D721Med (cell line): ENCODE measurements at places on chromosomes 4 and X.

GRCh38 chr4:7984286-7984925, 44.7 kb upstream of the AFAP1 start:
- no peak for DNase-seq

DNA sequence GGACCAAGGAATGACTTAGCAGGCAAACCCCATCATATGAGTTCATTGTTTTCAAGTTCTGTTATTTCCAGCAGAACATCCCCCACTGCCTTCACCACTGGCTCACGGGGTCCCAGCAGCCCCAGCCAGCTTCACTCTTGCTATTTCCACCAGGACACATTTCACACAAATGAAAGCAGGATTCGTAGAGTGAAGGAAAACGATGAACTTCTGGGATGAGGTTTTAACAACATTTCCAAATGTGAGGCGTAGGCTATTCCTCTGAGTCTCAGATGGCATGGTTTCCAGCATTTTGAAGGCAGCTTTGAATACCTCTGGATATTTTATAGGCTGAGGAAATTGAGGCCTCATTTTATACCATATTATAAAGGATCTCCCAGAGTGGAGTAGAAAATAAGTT, 32.9 kb upstream of the EGFL6 start:
- DNase-seq: no peak

DNA sequence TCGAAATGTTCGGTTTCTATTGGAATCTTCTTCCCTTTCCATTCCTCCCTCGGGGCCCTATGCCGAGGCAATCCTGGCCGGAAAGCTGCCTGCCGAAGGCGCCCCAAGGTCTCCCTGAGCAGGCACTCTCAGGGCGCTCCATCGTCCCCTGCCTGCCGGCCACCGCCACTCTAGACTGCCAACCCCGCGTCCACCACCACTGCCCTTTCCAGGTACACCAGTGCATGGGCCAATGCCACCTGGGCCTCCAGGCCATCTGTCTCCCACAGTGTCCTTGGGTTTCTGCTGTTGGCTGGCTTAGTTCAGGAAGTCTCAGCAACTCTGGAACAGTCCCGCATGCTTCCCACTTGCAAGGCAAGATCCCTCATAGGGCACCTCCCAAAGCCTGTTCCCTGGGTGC, 14.6 kb downstream of the CTAG1A start:
- DNase-seq: no peak

DNA sequence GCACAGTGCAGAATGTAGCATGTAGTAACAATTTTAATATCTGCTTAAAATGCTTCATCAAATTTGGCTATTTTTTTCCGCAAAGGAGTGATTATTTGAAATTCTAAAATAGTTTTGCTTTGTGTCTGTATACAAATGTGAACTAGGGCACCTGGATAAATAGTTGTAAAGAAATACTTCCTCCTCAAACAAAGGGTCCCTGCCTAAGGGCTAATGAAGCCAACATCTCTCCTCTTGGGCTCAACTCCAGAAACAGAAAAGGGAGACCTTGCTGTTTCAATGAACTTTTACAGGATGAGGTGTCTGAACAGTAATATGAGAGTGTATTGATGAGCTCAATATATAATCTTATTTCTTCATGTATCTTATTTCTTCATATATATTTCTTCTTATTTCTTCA, 30.8 kb upstream of the SCOC start:
- DNase-seq: no peak

- no peak for DNase-seq
Measured at GRCh38 chr4:37631551-37631950, 54.6 kb downstream of the RELL1 start.

DNA sequence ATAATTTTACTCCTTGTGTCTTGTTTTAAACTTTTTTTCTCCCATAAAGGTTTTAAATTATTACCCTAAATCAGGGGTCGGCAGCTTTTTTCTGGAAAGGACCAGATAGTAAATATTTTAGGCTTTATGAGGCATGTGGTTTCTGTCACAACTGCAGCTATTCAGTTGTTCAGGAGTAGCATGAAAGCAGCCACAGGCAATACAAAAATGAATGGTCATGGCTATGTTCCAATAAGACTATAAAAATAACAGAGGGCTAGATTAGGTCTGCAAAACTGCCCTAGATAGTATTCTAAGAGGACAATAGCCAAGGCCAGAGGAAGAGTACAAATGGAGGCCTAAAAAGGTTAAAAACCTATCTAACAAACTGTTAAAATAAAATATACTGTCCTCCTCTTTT, 24.6 kb downstream of the HERC5 start:
- no peak for DNase-seq

DNA sequence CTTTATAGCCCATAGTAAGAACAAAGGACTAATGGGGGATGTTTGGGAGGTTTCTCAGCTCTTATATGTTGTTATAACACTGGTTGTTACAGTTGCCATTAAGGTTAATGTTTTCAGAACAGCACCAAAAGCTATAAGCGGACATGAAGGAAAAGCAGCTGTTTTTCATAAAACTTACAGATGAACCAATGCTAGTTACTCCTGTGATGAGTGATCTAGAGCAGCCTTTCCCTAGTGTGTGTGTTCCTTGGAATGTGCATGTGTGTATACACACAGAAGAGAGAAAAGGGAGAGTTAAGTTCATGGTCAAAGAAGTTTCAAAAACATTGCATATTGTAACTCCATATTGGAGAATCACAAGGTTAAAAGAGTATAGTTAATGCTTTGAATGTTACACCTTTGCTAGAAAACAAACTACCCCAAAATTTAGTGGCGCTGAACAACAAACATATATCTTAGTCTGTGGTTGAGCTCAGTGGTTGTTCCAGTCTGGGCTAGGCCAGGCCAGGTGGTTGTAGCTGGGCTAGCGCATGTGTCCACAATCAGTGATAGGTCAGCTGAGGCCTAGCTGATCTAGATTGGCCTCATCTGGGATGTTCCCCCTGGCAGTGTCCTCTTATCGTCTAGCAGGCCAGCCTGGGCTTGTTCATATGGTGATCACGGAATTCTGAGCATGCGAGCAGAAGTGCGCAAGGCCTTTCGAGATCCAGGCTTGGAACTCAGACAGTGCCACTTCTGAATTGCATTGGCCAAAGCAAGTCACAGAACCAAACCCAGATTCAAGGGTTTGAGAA, 151.0 kb downstream of the NHS start:
- no peak for DNase-seq

DNA sequence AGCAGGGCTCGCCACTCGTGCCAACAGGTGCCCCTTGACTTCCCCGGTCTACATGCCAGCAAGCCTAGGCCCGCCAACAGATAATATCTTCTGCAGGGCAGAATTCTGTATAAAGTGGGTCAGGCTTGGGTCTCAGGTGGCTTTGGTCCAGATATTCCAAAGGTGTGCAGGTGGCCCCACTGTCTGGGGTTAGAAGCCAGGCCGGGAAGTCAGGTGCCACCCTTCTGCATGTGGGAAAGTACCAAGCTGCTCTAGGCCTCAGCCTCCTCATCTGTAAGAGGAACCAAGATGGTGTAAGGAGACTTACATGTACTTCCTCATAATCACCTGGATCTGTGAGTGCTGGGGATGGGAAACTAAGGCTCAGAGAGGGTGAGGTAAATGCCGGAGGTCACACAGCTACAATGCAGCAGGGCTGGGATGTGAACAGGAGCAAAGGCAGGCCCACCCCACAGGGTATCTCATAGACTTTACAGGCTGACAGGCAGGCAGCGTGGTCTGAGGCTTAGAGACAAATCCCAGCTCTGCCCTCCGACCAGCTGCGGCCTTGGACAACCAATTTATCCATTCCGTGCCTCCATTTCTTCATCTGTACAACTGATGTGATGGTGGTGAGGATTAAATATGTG, 35.9 kb downstream of the WDR1 start:
- no peak for DNase-seq

- DNase-seq: no peak
Measured at GRCh38 chrX:151860827-151861226, 51.9 kb upstream of the MAGEA4 start.

GRCh38 chr4:183797011-183797444, 108.1 kb upstream of the STOX2 start:
- DNase-seq: no peak

DNA sequence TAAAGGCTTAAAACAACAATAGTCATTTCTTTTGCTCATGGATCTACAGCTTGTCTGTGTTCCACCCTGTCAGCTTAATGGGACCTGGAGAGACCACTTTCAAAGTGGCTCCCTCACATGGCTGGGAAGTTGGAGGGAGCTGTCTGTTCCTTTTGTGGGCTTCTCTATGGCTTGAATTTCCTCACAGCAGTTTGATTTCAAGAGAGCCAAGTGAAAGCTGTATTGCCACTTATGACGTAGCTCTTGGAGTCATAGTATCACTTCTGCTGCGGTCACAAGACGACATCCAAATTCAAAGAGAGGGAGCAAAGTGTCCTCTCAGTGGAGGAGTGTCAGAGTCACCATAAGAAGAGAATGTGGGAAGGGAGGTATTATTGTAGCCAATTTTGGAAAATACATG, 22.7 kb upstream of the ACSL1 start:
- DNase-seq: no peak

- DNase-seq: no peak
Measured at GRCh38 chr4:7877176-7877575, 62.5 kb downstream of the AFAP1 start.

DNA sequence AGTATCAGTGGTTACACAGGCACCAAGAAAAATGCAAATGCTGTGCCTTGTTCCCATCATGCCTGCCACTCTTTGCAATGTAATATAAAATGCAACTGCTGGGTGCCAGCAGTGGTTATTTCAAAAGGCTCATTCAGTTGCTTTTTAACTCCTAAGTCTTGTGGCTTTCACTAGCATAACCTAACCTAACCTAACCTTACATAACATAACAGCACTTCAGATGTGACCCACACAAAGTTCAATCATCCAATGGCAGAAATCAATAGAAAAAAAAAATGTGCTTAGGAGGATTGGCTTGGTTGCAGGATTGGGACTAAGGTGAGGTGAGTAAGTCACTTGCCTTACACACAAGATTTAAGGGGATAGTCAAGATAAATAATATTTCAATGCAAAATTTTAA, 60.2 kb upstream of the VMA21 start:
- DNase-seq: no peak

DNA sequence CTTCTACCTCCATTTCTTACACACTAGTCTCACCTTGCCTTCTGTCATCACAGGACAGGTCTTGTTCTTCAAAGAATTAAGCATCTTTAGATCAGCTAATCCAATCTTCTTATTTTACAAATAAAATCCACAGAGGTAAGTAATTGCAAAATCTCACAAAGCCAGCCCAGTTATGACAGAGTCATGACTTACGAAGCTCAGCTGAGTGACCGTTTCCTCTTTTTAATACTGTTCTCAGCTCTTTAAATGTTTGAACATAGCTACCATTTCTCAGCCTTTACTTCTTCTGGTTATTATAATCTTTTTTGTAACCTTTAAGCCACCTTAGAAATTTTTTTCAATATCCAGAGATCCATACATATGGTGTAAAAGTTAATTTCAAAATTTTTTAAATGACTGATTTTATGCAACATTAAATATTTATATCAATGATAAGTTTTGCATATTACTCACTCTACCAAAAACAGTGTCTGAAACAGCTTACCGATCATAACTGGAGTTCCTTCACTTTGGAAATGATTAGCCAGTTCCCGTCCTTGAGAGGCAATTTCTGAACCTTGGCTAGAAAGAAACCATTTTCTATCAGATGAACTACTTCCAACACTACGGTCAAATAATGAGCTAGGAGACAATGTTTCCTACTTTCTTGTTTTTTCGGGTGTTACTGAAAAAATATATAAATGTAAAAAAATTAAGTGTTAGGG, 8.8 kb downstream of the ANKRD37 start:
- DNase-seq: no peak

- no peak for DNase-seq
Measured at GRCh38 chrX:10041383-10041782, 74.2 kb downstream of the CLDN34 start.

DNA sequence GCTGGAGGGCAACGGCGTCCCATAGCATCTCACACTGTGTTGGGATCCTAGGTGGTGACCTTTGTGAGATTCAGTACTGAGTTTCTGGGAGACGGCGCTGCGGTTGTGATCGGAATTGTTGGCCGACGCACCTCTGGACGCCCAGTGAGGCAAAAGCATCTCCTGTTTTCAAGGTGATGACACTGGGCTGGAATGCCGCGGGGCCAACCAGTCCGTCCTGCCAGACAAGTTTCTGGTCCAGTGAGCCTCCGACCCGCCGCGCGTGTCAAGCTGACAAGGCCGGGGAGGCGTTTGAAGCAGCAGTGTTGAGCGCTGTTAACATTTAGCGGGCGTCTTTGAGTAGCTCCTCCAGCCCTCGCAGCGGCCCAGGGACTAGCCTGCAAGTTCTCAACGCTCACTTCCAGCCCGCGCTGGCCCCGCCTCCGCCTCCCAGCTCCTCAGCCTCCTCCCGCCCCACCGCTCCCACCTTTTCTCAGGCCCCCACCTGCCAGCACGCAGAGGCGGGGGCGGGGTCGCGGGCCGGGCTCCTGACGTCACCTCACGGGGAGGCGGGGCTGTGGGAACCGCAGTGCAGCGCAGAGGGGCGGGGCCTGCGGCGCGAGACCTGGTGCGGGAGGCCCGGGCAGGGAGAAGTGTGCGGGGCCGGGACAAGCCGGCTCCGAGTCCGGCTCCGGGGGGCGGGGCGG, 482 bp upstream of the CDS1 start:
- peak; percentile 62 for DNase-seq

DNA sequence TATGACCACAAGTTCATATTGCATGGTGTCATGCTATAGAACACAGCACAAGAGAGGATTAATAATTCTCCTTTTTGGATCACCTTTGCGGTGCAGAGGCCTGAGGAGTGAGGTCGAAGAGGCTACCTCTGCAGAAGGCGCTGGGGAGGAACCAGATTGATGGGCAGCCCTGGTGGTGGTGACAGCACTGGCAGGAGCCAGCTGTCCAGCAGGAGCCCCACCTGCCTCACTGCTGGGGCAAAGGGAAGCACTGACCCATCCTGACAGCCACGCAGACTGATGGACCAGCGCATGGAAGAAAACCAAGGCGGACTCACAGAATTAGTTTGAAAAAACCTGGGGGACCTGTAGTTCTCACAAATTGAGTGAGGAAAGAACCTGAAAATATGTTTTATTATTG, 50.9 kb downstream of the COX18 start:
- no peak for DNase-seq

DNA sequence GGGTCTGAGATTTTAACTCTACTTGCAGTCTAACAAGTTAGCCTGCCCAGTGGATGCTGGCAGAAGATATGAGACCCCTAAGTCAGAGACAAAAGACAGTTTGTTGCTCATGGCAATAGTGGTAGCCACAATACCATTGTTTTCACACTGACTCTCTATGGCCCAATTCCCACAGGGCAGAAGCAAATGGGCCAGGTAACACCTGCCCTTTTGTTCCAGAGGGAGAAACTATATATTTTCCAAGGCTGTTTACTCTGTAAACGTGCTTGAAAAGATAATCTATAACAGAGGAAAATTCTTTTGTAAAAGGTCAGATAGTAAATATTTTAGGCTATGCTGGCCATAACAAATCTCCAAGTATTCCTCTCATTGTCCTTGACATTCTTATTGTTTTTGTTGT, 57.2 kb upstream of the NPNT start:
- no peak for DNase-seq

- DNase-seq: peak; percentile 22
Measured at GRCh38 chr4:141307241-141307689, 86.6 kb downstream of the ZNF330 start.
